ENCODE measurements at places on chromosomes 7 and 10.

- DNase-seq, result no peak
Observed at GRCh38 chr7:4851459-4852422, 10.1 kb downstream of the PAPOLB start.

GRCh38 chr10:130022086-130022485 lies 58.0 kb upstream of the EBF3 start:
- DNase-seq, result no peak

GRCh38 chr10:97607095-97607636 lies 17.6 kb downstream of the C10orf62 start:
- no peak for DNase-seq

DNA sequence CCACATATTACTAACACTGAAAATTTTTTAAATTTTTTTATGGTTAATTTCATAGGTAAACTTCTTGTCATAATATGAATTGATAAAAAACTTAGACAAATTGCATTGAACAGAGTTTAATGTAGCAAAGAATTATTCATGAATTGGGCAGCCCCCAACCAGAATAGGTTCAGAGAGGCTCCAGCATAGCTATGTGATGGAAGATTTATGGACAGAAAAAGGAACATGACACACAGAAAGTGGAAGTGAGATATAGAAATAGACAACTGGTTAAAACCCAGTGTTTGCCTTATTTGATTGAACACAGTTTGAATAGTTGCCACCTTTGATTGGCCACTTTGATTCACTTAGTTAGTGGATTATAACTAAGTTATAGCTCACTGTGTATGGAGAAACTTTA lies 87.2 kb downstream of the AHR start:
- DNase-seq, result no peak

GRCh38 chr7:109950821-109951564 lies 1139.9 kb upstream of the LRRN3 start:
- no peak for DNase-seq

- DNase-seq, result peak; percentile 76
Observed at GRCh38 chr10:123301077-123301857, 147.1 kb downstream of the BUB3 start.

- no peak for DNase-seq
Observed at GRCh38 chr10:93058139-93058538, 2.5 kb upstream of the CYP26C1 start.

DNA sequence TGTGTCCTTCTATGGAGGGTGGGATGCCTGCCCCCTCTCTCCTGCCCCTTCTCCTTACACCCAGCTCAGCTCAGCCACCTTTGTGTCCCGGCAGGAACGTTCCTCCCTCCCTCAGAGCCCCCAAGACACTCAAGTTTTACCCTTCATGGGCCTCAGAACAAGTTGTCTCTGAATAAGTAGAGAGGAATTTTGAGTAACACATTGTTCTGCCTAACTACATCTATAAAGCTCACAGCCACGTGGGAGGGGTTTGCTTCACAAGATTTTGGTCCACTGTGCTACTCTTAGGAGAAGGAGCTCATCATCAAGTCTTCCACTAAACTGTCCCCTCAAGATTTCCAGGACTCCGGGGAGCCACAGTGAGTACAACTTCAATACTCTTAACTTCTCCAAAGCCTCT lies 51.6 kb upstream of the ZNF32 start:
- DNase-seq, result no peak

DNA sequence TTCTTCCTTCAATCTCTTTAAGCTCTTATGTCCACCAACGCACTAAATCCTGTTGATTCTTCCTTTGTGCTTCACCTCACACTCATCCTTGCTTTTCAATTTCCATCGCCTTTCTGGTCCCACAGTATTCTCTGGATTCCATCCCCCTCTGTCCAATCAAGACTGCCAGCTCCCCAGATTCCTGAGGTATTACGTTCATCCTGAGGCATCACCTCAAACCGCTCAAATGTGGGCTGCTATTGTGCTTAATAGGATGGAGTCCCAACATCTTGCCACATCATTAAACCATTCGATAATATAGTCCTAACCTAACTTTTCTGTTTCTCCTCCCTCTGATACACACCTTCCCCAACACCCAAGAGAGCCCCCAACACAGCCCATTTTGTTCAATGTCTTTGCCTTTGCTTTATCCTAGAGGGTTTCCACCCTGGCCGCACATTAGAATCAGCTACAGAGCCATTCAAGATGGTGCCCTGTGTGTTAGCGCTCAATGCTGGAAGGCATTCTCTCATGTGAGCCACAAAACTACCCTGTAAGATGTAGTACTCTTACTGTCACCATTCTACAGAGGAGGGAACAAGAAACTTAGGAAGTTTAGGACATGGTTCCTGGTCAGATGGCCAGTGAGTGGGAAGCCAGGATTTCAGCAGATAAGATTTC lies 79.5 kb upstream of the LEP start:
- DNase-seq, result no peak

- no peak for DNase-seq
Observed at GRCh38 chr7:66739953-66740301, 606 bp upstream of the RABGEF1 start.

GRCh38 chr10:37856881-37857286 lies 526 bp downstream of the ZNF248 start:
- DNase-seq, result no peak

DNA sequence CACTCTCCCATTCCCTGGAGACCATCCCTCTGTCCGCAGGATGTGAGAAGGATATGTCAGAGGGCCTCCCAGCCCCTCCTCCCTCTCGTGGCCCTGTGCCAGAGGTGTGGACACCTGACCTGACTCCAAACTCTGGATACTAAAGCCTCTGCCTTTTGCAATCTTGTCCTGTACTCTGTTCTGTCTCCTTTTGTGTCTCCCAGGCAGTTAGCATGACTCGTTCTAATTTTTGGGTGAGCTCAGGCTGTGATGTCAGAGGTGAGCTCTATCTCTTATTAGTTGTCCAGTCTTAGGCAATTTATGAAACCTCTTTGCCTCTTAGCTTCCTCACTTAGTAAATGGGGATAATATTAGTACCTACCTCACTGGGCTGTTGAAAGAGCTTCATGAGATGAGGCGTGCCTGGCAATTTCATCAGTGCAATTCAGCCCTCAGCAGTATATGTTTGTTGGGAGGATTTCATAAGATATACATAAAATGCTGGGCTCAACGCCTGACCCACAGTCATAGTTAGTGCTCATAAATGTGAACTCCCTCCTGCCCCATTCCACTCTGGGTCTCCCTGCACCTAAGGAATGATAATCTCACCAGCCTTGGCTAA lies 10.9 kb downstream of the MARVELD1 start:
- no peak for DNase-seq

GRCh38 chr7:41107938-41108448 lies 594.9 kb downstream of the INHBA start:
- DNase-seq, result no peak

GRCh38 chr7:127652333-127653248 lies 597 bp downstream of the SND1 start:
- no peak for DNase-seq
